ENCODE measurements at places on chromosomes 12 and 14.

- DNase-seq: no peak
These were observed 312.4 kb downstream of the RPAP3 start for GRCh38 chr12:47393403-47393790.

DNA sequence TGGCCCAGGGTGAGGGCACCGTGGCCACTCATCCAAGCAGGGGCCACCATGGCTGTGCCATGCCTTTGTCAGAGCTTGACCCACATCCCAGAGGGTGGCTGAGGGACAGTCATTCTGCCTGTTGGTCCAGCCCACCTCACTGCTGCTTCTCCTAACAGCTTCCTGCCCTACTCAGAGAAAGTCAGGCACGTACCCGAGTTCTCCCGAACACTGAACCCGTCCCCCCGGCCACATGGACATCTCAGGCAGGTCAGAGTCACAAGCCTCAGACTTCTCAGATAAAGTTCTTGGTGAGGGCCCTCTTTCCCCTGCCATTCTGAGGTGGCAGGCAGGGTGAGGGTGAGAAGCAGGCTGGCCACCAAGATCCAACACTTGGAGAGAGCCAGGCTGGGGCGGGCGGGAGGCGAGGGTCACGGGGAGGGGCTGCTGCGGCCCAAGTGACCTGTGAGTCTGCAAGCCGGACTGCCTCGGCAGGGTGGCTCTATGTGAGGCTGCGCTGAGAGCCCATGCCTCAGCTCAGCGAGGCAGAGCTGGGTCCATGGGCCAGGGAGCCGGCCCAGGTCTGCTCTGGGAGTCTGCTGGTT, 317.8 kb downstream of the TMEM121 start:
- DNase-seq: no peak

GRCh38 chr14:50222055-50222613, 9.2 kb downstream of the SOS2 start:
- DNase-seq: no peak

- no peak for DNase-seq
These were observed 170.6 kb downstream of the BMP4 start for GRCh38 chr14:53786045-53786444.

DNA sequence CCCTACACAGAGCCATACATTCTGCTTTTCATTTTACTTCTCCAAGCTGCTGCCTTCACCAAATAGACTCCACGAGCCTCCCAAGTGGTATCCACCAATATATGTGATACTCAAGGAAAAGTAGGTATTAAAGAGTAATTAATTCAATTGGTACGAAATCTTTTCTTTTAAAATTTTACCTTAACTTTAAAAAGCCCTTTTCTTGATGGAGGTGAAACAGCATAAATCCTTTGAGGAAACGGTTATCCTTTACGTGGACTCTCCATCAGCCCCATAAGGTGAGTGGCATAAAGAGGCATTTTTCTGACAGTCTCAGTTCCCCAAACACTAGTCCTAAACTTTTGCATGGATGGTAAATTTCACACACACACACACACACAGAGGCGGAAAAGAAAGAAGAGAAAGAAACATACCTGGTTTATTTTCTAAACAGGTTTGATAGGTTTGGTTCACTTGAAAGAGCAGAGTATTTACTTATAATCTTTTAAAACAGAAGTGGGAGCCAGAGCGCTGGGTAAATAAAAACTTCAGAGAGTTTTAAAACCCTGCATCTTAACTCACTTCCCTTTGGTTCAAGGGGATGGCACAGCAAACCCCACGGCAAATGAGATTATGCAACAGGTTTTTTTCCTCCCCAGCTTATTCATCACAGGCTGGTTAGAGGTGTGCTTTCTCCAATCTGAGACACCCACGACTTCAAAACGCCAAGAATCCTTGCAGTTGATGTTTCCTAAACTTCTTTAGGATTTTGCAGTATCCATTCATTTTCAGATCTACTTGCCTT, 1.9 kb downstream of the DUSP16 start:
- peak; percentile 57 for DNase-seq

DNA sequence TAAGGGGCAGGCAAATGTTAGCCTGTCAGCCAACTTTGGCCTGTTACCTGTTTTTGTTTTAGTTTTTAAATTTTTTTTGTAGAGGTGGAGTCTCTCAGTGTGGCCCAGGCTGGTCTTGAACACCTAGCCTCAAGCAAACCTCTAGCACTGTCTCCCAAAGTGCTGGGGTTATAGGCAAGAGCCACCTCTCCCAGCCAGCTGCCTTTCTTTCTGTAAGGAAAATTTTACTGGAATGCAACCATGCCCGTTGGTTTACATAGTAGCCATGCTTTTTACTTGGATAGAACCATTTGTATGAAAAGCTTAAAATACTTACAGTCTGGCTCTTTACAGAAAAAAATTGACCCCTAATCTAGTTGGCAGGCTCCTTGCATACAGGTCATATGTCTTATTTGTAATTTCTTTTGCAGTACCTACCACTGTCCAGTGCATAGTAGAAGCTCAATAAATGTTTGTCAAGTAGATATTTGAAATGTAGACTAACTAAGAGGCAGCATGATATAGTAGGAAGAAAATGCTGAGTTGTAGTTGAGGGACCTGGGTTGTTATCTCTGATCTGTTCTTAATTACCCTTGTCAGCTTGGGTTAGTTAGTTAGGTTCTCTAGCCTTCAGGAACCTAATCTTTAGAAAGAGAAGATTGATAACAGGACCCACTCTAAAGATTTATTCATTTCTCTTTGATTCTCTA, 4.7 kb downstream of the MDM2 start:
- DNase-seq: no peak

DNA sequence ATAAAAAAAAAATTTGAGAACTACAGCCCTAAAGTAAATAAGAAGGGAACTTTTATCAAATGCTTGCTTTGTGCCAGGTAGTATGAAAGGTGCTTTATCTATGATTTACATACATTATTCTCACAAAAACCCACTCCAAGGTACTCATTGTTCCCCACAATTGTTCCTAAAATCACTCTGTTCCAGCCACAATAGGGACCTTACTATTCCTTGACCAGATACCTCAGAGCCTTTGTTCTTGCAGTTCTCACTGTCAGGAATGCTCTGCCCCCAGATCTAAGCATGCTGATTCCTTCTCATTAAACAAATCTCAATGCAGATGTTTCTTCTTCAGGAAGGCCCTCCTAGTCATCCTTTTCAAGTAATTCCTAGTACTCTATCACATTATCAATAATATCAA, 60.2 kb downstream of the PPP1R12A start:
- no peak for DNase-seq

- DNase-seq: no peak
These were observed 73.3 kb downstream of the EID3 start for GRCh38 chr12:104376650-104377513.

DNA sequence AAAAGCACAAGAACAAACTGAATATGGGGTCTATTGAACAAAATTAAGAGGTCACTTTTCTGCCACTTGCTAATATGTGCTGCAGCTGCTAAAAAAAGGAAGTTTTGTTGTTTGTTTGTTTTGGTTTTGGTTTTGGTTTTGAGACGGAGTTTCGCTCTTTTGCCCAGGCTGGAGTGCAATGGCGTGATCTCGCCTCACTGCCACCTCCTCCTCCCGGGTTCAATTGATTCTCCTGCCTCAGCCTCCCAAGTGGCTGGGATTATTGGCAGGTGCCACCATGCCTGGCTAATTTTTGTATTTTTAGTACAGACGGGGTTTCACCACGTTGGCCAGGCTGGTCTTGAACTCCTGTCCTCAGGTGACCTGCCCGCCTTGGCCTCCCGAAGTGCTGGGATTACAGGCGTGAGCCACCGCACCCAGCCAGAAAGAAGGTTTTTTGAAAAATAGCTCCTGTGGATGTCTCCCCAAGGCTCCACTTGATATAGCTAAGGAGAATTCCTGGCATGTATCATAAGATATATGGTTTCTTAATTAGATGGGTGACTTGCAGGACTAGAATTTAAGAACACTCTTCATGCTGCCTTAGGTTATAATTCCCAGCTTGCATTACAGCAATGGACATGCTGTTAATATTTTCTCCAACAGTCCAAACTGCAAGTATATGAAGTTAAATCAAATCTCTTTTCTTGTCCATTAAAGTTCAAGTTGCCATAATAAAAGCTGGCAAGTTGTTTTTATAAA, 237.6 kb upstream of the AMIGO2 start:
- no peak for DNase-seq

GRCh38 chr12:20931894-20932293, 121.4 kb downstream of the SLCO1B3 start:
- DNase-seq: no peak

- DNase-seq: no peak
These were observed 29.9 kb upstream of the DDHD1 start for GRCh38 chr14:53183056-53183455.

DNA sequence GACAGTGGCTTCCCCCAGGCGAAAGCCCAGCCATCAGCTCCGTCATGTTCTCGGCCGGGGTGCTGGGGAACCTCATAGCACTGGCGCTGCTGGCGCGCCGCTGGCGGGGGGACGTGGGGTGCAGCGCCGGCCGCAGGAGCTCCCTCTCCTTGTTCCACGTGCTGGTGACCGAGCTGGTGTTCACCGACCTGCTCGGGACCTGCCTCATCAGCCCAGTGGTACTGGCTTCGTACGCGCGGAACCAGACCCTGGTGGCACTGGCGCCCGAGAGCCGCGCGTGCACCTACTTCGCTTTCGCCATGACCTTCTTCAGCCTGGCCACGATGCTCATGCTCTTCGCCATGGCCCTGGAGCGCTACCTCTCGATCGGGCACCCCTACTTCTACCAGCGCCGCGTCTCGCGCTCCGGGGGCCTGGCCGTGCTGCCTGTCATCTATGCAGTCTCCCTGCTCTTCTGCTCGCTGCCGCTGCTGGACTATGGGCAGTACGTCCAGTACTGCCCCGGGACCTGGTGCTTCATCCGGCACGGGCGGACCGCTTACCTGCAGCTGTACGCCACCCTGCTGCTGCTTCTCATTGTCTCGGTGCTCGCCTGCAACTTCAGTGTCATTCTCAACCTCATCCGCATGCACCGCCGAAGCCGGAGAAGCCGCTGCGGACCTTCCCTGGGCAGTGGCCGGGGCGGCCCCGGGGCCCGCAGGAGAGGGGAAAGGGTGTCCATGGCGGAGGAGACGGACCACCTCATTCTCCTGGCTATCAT, 663 bp downstream of the PTGER2 start:
- DNase-seq: no peak

DNA sequence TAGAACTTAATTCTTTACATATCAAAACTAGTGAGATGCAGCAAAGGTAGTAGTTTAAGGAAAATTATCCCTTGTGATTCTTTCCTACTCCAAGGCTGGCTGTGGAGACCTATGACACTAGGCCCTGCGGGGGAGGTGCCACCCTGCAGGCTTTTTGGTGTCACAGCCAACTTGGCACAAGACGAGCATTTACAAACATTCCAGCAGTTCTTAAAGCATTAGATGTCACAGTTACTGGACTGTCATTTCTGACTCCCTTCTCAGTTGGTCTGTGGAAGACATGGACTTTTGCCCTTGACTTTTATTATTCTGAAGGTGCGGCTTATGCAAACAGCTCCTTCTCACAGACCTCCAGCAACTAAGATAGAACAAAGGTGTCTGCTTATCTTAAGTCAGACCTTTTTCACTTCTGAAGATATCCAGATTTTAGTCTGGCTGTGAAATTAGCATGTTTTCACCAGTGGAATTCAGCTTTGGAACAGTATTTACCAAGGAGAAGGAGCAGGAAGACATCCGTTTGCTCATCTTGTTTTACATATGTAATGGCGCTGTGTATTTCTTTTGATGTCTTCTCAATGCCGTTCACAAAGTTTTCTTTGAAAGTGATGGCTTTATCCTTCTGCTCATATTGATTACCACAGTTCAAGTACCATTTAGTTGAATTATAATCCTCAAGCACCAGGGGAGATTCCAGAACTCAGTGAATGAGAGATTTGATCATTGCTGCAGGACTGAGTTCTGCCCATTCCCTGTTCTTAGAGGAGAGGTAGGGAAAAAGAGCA, 17.9 kb downstream of the SRGAP1 start:
- DNase-seq: peak; percentile 89

- no peak for DNase-seq
These were observed 5.1 kb downstream of the MBIP start for GRCh38 chr14:36315159-36315853.

GRCh38 chr12:52305921-52306705, 14.8 kb upstream of the KRT81 start:
- DNase-seq: no peak

DNA sequence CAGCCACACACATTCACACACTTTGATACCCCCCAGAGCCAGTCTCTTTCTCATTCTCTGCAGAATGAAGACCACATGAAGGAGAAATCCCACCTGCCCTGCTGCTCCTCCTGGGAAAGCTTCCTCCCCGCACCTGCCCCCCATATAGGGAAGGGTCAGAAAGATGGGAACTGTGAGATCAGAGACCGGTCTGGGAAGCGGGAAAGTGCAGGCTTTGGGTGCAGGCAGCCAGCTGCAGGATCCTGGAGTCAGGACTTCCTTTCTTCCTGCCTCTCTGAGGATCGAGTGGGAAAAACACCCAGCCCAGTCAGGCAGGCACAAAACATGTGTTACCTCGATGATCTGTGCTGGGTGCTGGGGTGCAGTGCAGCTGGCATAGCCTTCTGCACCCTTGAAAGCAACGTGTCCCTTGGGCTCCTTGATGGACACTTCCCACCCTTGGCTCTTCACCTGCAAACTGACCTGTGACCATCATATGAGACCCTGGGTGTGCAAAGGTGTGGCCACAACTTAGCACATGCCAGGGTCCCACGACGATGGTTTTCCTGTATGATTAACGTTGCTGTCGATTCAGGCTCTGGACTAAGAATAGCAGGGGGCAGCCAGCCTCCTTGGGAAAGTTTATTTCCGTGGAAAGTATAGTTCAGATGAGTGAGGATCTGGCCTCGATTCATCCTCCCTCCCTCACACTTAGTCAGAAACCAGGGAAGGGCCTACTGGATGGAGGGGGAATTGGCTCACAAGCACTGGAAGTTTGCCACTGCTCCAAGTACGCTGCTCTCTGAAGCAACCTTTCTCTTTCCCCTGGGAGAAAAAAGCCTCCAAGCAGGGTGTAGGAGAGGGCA, 105.4 kb upstream of the MED13L start:
- peak; percentile 86 for DNase-seq

GRCh38 chr12:90084018-90084417, 375.4 kb upstream of the ATP2B1 start:
- DNase-seq: no peak

GRCh38 chr14:89856871-89857345, 97.6 kb downstream of the EFCAB11 start:
- DNase-seq: no peak

- no peak for DNase-seq
These were observed 1002.3 kb downstream of the TMEM121 start for GRCh38 chr14:106528717-106529116.

GRCh38 chr14:42429401-42429800, 822.7 kb downstream of the LRFN5 start:
- no peak for DNase-seq

DNA sequence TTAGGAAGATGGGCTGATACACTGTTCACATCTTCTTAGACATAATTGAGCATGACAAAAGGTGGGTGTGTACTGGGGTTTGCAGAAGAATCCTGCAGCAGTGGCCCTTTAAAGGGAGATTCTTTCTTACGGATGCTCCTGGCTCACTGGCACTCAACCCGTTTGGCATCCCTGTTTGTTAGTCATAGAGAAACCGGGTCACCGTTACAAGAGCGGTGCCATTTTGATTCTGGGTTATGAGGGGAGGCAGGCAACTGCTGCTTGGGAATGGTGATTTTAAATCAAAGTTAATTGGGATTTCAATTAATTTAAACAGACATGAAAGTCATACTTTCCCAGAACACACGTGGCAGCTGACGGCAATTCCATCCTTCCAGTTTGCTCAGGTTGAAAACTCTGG, 245.8 kb downstream of the AACS start:
- no peak for DNase-seq

Data from RCC 7860 (cell line).